Amniotic epithelial cell (primary cell): ENCODE measurements at places on chromosomes 2 and 18.

- no peak for DNase-seq
Observed at GRCh38 chr2:103008586-103008985, 246.8 kb downstream of the TMEM182 start.

DNA sequence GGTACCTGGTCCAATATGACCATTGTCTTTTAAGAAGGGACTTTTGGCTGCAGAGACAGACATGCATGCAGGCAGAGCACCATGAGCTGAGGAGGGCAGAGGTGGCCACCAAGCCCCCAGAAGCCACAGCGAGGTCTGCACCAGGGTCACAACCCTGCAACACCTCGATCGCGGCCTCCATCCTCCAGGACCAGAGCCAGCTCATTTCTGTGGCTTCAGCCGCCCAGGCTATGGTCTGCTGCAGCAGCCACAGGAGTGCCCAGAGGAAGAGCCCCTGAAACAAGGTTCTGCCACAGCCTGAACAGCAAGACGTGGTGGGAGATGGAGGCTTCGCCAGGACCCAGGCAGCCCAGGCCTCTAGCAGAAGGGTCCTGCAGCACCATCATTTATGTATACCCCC, 53.9 kb downstream of the ANKMY1 start:
- DNase-seq: no peak

DNA sequence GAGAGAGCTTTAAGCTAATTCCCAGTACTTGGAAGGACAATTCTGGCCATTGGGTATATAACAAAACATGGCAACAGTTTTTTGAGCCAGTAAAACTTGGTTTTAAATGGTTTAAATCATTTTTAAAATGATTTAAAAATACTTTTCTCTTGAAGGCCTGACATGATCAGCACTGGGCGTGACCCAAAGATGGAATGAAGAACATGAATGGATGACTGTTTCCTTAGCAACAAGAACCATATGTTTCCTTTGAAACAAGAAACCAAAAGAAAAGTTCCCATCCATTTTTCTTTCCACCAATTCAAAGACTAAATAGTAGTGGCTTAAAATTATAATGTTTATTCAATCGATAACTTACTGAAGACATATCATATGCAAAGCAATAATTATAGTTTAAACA, 348.3 kb upstream of the FIGN start:
- no peak for DNase-seq

GRCh38 chr2:158232476-158232875, 130.8 kb downstream of the UPP2 start:
- peak; percentile 21 for DNase-seq

DNA sequence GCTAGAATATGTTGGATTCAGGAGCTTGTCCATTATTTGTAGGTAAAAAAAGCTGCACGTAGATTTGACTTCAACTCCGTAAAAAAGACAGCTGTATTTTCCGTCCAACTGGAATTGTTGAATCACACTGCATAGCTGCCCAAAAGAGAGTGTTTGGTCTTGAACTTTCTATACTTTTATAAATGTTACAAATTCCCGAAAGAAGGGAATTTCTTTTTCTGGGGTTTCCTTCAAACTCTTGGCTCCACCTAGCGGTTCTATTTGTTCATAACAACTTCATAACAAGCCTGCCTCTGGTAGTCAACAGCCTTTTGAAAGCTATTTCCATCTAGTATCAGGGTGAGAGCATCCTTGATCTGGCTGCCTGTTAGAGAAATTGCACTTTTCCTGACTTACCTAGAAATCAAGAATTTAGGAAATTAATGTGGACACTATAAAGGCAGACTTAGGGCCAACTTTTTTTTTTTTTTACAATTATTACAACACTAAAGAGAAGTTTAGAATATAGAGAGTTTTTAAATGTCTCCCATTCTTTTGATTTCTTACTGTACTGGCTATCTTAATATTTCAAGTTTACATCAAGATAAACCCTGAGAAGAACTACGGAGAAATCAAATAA, 48.1 kb downstream of the TMEM185B start:
- DNase-seq: peak; percentile 66

- no peak for DNase-seq
Observed at GRCh38 chr2:60495041-60495625, 58.3 kb downstream of the BCL11A start.

DNA sequence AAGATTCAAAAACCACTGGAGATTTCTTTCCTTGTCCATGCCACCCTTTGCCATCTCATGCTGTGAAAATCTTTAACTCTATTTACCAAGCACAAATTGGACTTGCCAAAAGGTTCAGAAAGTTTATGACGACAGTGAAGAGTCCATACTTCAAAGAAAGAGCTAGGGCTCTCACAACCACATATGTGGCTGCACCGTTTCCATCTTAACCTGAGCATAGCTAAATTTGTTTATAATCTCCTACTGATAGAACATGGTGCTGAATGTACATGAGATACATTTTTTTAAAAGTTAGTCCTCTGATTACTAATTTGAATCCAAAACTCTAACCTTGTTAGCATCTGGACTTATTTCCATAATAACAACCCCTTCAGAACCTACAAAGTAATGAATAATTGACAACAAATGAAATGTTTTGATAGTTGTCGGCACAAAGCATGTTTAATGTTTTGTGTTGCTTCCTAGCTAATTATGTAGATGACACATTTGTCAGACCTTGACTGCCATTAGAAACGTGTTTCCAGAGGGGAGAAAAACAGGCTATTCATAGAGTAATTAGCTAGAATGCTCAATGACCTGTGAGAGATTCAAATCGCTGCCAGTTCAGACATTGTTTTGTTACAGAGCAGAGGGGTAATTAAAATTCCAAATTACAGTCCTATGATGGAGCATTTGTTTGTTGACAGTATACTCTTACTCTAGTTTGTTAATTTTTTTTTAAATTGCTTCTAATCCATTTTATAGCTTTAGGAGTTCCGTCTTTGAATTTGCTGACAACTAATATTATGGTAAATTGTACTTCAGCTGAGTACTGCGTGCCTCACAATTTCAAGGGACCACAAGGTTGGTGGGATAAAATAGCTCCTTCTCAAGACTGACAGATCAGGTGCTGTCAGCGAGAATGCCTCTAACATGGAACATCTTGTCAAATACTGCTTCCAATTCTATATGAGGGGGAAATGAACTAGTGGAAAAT, 31.8 kb downstream of the ARHGAP15 start:
- DNase-seq: no peak

DNA sequence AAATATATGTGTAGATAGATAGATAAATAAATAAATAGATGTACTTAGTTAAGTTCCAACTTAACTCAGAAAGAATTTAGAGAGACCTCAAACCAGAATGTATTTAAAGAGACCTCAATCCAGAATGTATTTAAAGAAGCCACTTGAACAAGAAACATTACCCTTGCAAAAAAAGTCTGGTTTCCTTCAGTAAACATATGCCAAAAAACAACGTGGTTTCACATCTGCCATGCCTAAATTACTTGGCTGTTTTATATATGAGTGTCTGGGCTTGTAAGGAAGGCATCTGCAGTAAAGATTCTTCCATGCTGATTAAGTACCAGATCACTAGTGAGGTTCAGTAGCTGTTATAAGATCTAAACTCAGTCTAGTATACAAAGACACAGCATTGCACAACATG, 29.1 kb upstream of the RPE start:
- DNase-seq: no peak

DNA sequence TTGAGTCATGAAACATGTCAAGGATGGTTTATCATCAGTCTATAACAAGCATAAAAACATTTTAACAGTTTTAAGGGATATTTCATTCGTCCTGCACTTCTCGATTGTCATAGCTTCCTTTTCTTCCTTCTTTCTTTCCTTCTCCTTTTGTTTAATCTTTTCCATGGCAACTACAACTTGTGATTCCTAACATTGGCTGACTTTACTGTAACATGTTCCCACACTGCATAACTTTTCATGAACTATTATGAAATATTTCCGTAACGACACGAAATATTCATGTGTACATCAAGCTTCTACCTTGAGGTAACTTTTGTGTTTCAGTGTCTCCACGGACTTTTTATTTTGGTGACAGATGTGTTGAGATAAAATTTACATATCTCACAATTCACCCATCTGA, 134.4 kb downstream of the ACTR3 start:
- no peak for DNase-seq
